ENCODE measurements at places on chromosomes 2 and 18.

DNA sequence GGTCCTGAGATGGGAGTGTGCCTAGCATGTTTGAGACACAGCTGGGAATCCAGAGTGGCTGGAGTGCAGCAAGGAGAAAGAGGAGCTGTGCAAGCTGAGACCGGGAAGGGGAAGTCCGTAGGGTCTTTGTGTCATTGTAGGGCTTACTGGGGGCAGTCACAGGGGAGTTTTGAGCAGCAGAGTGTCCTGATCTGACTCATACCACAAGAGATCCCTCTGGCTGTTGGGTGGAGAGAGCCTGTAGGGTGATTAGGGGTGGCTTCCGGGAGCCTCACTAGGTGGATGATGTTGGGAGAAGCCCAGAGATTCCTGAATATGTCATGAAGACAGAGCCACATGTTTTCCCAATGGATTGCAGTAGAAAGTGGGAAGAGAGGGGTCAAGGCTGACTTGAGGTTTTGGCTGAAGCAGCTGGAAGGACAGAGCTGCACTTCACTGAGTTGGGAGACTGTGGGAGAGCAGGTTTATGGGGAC is 30.9 kb downstream of the FHOD3 start:
- DNase-seq: no peak

- DNase-seq: no peak
Measured at GRCh38 chr2:9236867-9237266, 30.3 kb downstream of the ASAP2 start.

GRCh38 chr2:228681426-228681825 is 499.9 kb upstream of the SPHKAP start:
- DNase-seq: no peak

GRCh38 chr2:154391051-154391450 is 307.4 kb upstream of the KCNJ3 start:
- DNase-seq: no peak

- DNase-seq: peak; percentile 57
Measured at GRCh38 chr2:96913398-96914202, 43.7 kb upstream of the SEMA4C start.

- no peak for DNase-seq
Measured at GRCh38 chr2:226903179-226903578, 67.3 kb downstream of the RHBDD1 start.

DNA sequence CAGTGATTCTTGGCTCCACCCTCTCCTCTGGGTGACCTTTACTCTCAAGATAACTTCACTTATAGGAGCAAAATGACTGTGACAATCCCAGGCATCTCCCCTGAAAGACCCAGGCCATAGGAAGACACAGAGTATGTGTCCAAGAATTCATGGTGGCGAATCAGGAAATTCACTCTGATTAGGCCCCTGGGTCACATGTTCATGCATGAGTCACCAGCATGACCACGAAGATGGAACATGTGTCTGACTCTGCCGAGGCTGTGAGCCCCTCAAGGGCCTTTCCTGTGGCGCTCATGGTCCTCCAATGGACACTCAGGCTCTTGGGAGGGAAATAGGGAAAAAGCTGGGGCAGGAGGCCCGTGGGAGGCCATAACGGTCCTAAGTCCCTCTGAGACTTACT is 74.0 kb upstream of the TEX51 start:
- DNase-seq: no peak

GRCh38 chr2:920573-920972 is 30.1 kb upstream of the SNTG2 start:
- no peak for DNase-seq

DNA sequence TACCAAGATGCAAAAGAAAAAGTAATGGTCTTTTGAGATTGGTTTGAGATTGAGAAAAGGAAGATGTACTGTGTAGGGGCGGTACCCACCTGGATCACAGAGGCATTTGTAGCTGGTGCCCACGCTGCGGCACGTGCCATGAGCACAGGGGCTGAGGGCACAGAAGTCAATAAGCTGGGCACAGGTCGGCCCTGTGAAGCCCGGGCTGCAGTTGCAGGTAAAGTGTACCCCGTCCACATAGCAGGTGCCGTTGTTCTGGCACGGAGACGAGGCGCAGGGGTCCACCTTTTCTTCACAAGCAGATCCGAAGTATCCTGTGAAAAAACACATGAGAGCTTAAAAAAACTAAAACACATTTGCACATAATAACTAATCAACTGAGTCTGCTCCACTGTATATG is 176.1 kb upstream of the PID1 start:
- DNase-seq: no peak
